K562 (cell line): ENCODE measurements at places on chromosomes 3 and 15. TPM values are rescaled to one million over a fixed set of nuclear protein-coding genes. Genes with fewer than 3 reads are reported as not detected.

DNA sequence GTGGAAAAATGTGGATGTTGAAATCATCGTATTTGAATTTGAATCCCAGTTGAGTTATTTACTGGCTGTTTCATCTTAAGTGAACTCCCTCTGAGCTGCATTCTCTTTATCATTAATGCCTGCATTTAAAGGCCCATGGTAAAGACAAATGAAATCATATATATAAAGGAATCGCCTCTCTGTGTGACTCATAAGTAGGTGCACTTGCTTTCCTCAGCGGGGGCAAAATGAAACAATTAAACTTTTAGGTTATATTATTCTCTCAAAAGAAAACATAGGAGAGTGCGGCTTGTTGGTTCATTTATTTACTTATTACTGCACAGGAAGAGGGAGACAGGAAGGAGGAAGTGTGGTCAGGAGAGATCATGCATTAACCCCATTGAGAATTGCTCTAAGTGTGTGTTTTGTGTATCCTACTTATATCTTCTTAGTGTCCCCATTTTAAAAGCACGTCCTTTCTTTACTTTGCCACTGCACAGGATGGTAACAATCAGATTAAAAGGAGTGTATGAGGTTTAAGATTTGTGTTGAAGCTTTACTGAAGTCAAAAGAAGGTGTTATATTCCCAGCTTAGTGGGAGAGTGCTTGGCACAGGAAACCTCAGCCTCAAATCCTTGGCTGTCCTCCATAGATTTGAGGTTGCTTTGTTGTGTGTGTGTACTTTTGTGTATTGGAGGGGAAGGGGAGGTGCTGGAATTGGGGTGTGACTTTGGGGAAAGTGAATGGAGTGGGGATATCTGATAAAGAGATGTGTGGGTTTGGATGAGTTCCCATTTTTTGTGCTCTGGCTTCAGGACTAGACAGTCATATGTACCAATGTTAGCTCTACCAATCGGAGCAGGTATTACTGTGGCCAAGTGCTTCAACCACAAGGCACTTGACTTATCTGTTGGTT is 595.8 kb upstream of the NR2F2 start:
- no peak for DNase-seq

DNA sequence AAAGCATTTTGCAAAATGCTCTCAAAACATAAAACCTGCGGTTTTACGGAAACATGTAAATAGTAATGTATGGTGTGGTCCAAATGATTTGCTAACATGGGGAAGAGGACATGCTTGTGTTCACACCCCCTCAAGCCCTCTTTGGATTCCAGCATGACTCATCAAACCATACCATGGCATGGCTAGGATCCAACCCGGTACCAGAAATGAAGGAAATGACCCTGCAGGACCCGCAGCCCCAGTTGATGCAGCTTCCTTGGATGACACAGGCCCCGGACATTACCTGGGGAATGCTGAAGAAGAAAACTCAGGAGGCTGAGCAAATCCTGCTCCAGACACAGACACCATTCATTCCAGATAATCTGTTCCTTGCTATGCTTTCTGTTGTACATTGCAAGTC is 222.9 kb downstream of the DTWD1 start:
- DNase-seq = no peak

- DNase-seq = no peak
Observed at GRCh38 chr3:187072511-187072910, 66.8 kb downstream of the RPL39L start.

- DNase-seq = no peak
Observed at GRCh38 chr15:82862886-82863285, 53.5 kb downstream of the WHAMM start.

DNA sequence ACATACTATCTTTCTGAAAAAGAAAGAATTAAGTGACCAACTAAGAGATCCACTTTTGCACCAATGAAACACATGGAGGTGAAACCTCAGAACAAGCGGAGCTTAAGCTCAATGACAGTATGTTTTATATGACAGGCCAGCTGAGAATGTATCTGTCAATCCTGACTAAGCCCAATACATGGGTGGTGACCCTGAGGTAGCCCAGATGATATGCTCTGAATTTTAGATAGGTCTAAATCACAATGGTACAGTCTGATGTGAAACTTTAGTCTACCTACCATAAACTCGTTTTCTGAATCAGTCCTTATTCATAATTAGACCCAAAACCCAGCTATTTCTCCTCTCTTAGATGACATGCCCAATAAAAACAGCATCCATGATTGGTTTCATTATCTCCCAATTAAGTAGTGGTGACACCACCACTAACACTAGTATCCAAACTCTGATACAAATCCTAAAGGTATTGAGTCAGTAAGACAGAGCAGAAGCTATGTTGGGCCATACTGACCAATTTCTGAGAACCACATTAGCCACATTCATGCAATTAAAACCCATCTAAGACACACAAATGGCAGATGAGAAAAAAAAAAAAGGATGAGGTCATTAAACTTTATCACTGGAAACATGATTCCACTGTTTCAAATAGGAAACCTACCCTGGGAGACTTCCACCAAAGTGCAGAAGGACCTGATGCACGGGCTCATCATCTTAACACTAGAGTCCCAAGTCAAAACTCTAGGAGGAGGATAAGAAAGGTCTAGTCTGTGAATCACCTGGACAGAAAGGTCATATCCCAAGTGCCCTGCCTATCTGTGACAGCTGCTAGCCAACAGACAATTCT is 20.6 kb downstream of the CMTM6 start:
- DNase-seq = no peak

GRCh38 chr15:39504808-39505207 is 76.1 kb upstream of the THBS1 start:
- no peak for DNase-seq

DNA sequence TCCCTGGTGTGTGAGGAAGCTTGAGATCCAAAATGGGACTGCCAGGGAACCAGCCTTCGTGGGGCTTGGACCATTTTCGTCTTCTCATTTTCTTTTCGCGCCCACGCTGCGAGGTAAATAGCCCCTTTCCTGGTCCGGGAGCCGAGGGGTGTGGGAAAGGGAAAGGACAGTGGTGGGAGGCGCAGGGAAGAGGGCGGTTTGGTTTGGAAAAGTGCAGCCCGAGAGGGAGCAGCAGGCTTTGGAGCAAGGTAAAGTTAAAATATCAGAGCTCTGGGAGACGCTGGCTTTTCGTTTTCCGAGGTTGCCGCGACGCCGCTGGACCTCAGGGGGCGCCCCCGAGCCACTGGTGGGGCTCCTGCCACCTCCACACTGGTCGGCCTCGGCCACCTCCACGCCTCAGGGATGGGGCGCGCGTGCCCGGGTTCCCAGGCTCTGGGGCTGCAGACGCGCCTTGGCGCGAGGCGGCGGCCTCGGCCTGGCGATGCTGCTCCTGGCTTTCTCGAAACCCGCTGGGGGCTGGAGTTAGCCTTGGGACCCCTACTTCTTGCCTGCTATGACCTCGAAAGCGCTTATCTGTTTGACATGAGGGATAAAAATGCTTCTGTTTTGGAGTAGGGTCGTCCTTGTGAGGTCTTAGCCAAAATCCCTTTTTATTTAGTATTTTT is 3.2 kb downstream of the PTPRG start:
- DNase-seq = peak; percentile 7

DNA sequence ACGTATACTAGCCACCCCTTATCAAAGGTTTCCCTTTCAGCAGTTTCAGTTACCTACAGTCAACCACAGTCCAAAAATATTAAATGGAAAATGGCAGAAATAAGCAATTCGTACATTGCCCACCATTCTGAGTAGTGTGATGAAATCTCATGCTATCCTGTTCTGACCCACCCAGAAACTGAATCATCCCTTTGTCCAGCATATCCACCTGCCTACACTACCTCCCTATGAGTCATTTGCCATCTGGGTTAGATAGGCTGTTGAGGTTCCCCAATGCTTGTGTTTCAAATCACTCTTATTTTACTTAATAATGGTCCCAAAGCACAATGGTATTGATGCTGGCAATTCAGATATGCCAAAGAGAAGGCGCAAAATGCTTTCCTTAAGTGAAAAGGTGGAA is 15.3 kb upstream of the PHC3 start:
- no peak for DNase-seq

- no peak for DNase-seq
Observed at GRCh38 chr3:156808025-156808424, 18.1 kb upstream of the LEKR1 start.

DNA sequence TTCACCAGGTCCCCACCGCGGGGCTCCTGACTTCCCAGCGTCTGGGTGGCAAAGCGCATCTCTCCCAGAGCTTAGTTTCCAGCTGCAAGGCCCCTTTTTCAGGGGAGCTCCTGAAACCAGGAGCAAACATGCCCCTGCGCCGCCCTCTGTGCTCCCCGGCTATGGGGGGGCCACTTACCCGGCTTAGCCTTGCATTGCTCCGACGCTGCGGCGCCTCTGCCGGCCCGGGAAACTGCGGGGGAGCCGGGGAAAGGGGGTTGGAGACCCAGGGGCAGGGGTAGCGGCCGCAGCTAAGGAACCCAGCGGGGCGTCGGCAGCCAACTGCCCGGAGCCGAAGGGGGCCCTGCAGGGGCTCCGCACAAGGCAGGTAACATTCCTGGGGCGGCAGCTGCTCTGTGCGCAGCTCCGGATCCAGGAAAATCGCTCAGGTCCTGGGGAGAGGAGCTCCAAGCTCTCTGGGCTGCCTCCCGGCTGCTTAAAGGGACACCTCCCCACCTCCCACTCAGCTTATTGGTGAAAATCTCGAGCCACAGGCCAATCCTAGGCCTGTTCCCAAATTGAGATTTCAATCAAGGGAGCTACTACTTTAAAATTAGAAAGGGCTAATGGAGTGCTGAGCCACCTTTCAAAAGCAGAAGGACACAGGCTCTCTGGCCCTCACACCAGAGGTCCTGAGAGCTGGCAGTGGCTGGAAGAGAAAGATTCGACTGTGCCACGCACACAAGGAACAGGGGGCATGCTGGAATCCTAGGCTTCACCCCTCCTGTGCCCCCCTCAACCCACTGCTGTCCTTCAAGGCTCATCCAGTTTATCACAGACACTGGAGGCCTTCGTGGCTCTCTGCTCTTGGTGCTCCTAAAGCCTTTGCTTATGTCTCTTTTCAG is 42.7 kb upstream of the PRICKLE2 start:
- DNase-seq = no peak

- no peak for DNase-seq
Observed at GRCh38 chr15:48366584-48367312, 35.5 kb downstream of the DUT start.

GRCh38 chr3:156818273-156818651 is 7.9 kb upstream of the LEKR1 start:
- DNase-seq = no peak

- DNase-seq = no peak
Observed at GRCh38 chr15:66187271-66187670, 66.3 kb downstream of the MEGF11 start.

- DNase-seq = no peak
Observed at GRCh38 chr3:15007681-15008141, 57.4 kb downstream of the MRPS25 start.

- DNase-seq = no peak
Observed at GRCh38 chr3:50352781-50353180, 2.1 kb downstream of the CYB561D2 start.

DNA sequence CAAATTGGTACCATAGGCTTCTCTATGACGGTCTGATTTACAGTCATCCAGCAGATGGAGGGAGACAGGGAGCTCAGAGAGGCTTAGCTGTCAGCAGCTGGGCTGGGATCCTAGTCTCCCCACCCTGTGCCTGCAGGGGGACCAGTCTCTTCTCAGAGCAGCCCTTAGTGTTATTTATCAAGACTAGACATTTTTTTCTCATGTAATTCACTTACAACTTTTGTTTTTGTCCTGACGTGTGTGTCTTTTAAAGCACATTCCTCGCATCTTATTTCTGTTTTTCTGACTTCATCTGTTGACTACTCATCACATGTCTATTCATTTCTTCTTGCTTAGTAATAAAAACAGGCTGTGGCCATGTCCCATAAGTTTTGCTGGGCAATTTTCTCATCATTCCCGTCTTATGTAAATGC is 116.1 kb downstream of the KLF13 start:
- DNase-seq = peak; percentile 18

- no peak for DNase-seq
Observed at GRCh38 chr3:41457176-41457575, 257.9 kb downstream of the CTNNB1 start.

DNA sequence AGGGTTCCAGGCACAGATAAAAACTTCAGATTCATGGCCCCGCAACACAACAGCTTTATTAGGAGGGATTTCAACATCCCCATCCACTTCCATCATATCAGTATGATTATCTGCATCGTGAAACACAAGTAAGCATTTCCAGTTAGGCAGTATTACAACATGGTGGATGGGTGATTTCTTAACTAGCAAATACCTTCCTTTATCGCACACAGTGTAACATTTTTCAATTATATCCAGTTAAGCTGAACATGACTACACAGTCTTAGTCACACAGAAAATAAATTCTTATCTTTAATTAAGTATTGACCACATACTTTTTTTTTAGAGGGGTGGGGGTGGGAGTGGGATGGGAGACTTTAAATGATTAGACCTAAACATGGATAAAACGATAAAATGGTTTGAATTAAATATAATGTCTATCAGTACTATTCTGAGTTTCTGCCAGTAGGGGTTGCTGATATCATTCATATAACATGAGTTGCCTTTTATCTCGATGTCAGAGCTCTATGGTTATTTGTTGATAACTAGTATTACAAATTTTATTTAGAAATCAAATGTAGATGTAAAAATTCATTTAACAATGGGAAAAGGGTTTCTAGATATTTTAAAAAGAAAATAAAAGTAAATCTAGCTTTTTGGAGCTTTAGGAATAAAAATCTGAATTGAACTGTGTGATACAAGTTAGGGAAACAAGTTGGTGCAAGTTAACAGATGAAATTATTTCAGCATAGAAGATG is 146.6 kb downstream of the TBL1XR1 start:
- DNase-seq = peak; percentile 17

DNA sequence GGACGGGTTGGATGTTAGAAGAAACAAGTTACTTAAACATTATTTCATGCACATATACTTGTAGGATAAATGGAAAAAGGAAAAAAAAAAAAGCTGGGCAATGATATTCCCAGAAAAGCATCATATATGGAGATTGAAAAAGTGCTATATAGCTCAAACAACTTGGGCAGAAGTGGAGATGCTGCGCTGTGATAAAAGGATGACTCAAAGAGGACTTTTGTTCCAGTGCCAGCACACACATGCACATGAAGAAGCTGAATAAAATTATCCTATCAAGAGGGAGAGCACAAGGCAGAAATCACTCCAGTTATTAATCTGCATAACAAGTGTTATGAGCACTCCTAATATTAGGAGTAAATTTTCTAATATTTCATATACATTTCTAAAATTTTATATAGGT is 30.9 kb downstream of the FRMD4B start:
- no peak for DNase-seq

DNA sequence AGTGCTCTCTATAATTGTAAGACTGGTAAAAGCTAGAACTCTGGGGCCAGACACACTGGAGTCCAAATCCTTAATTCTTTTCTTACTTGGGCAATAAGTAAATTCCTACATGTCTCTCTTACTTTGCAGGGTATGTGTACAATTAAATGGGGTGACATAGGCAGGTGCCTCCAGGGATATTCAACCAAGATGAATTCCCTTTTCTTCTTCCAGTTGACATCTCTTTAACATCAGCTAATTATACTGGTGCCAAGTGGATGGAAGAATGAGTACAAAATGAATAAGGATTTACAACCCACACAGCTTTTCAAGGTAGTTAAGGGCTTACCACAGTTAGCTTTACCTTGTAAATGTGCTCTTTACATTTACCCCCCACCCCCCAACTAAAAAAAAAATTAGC is 295.5 kb upstream of the GADL1 start:
- no peak for DNase-seq

Gene PPM1L
- polyA plus RNA-seq = 0.34 TPM in 2 replicates

Gene CGNL1
- polyA plus RNA-seq = not detected in 2 replicates

Gene MEGF11
- polyA plus RNA-seq = 0.23 TPM in 1 of 2 replicates, not detected in the other

Gene FEZF2
- polyA plus RNA-seq = not detected in 2 replicates

Gene TMEM45A
- polyA plus RNA-seq = 0.89 and 1.1 TPM in 2 replicates

Gene SCG5
- polyA plus RNA-seq = 0.28 TPM in 1 of 2 replicates, not detected in the other
